Keratinocyte (primary cell): ENCODE measurements at places on chromosomes 12 and 14. TPM values are rescaled to one million over a fixed set of nuclear protein-coding genes. Genes with fewer than 3 reads are reported as not detected.

PSMC6 gene
- 60.6 to 152 TPM (median 78.8 TPM) in 3 replicates for polyA plus RNA-seq

- H3K36me3 ChIP-seq, result peaks cover 18% of the 10 kb centered on the region
- no peak for DNase-seq
- no peak overlapping the region for H3K4me3 ChIP-seq
- H3K27me3 ChIP-seq, result no peaks in the 10 kb centered on the region
- H3K27ac ChIP-seq, result no peak overlapping the region
Observed at GRCh38 chr14:74904635-74905503, 18.2 kb downstream of the RPS6KL1 start.

GRCh38 chr14:71242237-71242748 lies 335.0 kb downstream of the PCNX1 start:
- H3K36me3 ChIP-seq, result no peaks in the 10 kb centered on the region
- no peak overlapping the region for H3K4me3 ChIP-seq
- no peak for DNase-seq

NEUROD4 gene
- polyA plus RNA-seq, result not detected in 3 replicates

AGAP2 gene
- 0.13 to 0.18 TPM (median 0.15 TPM) in 3 replicates for polyA plus RNA-seq

ALX1 gene
- polyA plus RNA-seq, result not detected in 3 replicates

GRCh38 chr14:58280954-58281787 lies 17.2 kb upstream of the ARID4A start:
- peaks cover 5% of the 10 kb centered on the region for H3K36me3 ChIP-seq
- no peak overlapping the region for H3K4me3 ChIP-seq
- no peaks in the 10 kb centered on the region for H3K27me3 ChIP-seq
- H3K4me1 ChIP-seq, result peaks cover 16% of the 10 kb centered on the region
- peak; percentile 30 for DNase-seq

GRCh38 chr12:111143271-111143670 lies 222.9 kb upstream of the MYL2 start:
- no peak overlapping the region for H3K27ac ChIP-seq
- no peaks in the 10 kb centered on the region for H3K4me1 ChIP-seq
- DNase-seq, result no peak
- H3K27me3 ChIP-seq, result peaks cover 20% of the 10 kb centered on the region
- no peaks in the 10 kb centered on the region for H3K36me3 ChIP-seq

FOXG1 gene
- polyA plus RNA-seq, result not detected in 3 replicates

DNA sequence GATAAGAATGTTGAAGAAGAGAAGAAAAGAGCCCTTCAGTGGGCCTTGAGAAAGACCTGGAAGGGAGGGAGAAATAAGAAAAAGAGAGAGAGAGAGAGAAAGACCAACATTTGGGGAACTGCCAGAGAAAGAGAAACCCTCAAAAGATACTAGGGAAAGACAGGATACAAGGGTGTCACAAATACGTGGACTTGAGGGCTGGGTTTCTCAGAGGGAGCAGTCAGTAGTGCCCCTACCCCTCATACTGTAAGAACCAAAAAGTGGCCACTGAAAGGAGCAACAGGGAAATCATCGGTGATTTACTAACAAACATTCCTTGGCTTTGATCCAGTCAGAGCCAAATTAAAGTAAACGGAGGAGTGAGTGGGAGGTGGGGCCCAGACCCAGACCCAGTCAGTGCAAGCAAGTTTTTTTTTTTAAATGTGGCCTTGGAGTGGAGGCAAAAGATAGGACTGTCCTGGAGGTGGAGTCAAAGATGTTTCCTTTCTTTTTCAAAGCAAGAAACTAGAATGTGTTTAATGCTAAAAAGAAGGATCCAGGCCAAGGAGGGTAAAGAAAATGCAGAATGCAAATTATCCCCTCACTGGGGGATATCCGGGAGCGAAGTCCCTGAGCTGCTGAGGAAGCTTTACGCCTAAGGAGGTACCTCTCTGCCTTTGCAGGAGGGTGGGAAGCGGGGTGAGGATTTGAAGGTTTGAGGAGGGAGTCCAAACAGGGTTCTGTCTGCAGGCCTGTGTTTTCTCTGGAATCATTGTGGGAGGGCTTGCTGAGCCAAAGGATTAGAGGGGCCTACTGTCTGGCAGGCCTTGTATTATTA lies 143.5 kb upstream of the AMIGO2 start:
- DNase-seq, result no peak
- no peaks in the 10 kb centered on the region for H3K27me3 ChIP-seq
- no peak overlapping the region for H3K4me3 ChIP-seq
- peaks cover 34% of the 10 kb centered on the region for H3K4me1 ChIP-seq

DNA sequence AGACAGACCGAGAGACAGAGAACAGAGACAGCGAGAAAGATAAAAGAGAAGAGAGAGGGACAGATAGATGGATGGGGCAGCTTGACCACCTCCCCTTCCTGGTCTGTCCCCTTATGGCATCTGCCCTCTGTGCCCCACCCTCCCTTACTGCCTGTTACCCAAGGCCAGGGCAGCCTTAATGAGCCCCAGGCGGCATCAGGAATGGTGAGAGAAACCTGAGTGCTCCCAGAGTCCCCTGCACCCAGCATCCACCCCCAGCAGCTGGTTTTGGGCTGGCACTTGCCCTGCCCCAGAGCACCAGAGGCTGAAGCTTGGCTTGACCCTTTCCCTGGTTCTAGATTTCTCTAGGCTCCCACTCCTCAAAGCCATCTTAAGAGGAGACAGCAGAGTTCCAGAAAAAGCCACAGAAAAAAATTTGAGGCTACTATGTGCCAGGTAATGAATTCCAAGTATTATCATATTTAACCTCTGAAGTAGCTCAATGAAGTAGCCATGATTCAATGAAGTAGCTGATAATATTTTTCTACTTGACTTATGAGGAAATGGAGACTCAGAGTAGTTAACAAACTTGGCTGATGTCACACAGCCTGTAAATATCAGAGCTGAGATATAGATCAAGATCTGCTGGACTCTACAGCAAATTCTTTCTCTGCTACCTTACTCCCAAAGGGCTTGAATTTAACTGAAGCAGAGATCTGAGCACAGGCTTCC lies 2.0 kb upstream of the ZNF385A start:
- H3K27me3 ChIP-seq, result no peaks in the 10 kb centered on the region
- H3K27ac ChIP-seq, result no peak overlapping the region
- peaks cover 59% of the 10 kb centered on the region for H3K4me1 ChIP-seq
- DNase-seq, result no peak
- peaks cover 21% of the 10 kb centered on the region for H3K36me3 ChIP-seq

- H3K27ac ChIP-seq, result no peak overlapping the region
- no peaks in the 10 kb centered on the region for H3K36me3 ChIP-seq
- H3K4me1 ChIP-seq, result peaks cover 8% of the 10 kb centered on the region
- no peak for DNase-seq
- H3K27me3 ChIP-seq, result no peaks in the 10 kb centered on the region
Observed at GRCh38 chr14:44369401-44370123, 137.5 kb downstream of the FSCB start.

- H3K4me1 ChIP-seq, result no peaks in the 10 kb centered on the region
- peaks cover 53% of the 10 kb centered on the region for H3K27me3 ChIP-seq
- no peak overlapping the region for H3K4me3 ChIP-seq
- no peak overlapping the region for H3K27ac ChIP-seq
Observed at GRCh38 chr12:102950107-102950949, 7.1 kb upstream of the ASCL1 start.

AKAP6 gene
- 1.3 to 2.6 TPM (median 2.0 TPM) in 3 replicates for polyA plus RNA-seq

HOXC9 gene
- 1.1 to 3.3 TPM (median 1.8 TPM) in 3 replicates for polyA plus RNA-seq

- no peaks in the 10 kb centered on the region for H3K36me3 ChIP-seq
- DNase-seq, result no peak
- H3K27ac ChIP-seq, result peak overlapping the region; percentile 94
- H3K27me3 ChIP-seq, result no peaks in the 10 kb centered on the region
Observed at GRCh38 chr12:100141666-100141997, 1.0 kb downstream of the BLTP3B start.

DNA sequence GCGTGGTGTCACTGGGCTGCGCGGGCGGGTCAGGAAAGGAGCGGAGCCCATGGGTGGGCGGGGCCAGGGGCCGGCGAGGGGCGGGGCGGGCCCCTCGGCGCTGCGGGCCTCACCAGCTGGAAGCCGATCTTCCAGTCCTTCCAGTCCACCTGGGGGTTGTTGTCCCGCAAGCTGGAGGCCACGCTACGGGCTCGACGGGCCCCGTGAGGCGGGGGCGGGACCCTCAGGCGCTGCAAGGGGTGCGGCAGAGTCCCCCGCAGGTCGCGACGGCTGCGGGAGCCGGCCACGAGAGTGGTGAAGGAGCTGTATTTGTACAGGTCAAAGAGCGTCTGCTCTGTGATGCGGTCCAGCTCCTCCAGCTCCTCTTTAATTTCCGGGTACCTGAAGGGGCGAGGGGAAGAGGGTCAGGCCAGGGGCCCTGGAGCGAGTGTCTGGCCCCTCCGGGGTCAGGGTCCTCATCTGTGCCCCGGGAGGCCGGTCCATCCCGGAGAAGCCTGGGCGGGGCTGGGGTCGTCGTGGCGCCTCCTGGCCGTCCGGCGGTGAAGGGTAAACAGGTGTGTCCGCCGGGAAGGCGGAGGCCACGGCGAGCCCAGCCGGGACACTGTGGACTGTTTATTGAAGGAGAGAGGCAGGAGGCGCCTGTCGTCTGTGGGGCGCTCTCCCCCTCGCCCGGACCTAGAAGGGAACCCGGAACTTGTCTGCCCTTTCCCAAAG lies 11.9 kb downstream of the SCNN1A start:
- no peaks in the 10 kb centered on the region for H3K27me3 ChIP-seq
- peak overlapping the region; percentile 74 for H3K27ac ChIP-seq
- peak overlapping the region; percentile 75 for H3K4me3 ChIP-seq
- H3K4me1 ChIP-seq, result peaks cover 15% of the 10 kb centered on the region
- H3K36me3 ChIP-seq, result peaks cover 2% of the 10 kb centered on the region

DNA sequence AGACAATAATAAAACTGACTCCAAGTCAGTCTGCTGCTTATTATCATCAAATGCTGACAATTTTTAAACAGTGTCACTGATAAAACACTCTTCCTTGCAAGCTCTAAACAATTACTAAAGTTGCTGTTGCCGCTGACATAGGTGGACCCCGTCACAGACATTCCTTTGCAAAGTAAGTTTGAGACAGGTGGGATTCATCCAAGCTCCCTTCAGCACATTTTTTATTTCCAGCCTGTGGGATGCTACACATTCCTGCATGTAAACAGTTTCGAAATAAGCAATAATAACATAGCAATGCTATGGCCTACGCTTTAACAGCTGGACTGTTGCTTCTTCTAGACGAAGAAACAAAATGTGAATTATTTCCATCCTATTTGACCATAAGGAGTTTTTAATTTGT lies 85.4 kb upstream of the HIF1A start:
- no peaks in the 10 kb centered on the region for H3K36me3 ChIP-seq
- H3K27ac ChIP-seq, result no peak overlapping the region
- no peak for DNase-seq
- no peaks in the 10 kb centered on the region for H3K4me1 ChIP-seq
- H3K27me3 ChIP-seq, result no peaks in the 10 kb centered on the region
- no peak overlapping the region for H3K4me3 ChIP-seq

DNA sequence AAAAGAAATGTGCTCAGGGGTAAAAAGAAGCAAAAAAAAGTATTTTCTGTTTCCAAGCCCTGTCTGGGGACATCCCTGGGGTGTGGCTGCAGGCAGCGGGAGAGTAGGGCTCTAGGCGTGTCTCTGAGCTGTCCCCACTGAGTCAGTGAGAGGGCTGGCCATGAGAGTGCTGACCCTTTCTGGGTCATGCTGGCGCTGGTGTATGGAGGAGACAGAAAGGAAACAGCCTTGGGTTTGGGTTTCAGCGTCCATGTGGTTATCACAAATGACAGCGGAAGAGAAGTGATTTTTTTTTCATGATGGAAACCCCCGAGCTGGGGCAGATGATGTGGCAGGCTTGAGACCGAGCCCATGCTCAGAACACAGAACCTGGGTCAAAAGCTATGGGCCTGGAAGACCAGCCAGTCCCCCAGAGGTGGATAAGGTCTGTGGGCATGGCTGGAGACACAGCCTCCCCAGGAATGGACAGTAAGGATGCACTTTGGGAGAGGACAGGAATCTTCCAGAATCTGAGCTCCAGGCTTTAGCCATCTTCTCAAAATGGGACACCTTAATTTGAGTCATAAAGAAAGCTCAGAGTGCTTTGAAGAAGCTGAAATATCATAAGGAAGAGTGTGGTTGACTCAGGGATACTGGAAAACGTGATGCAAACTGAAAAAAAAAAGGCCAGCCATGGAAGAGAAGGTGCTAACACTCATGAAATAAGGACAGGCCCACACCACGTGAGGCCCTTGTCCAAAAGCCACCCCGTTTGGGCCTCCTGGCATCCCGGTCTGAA lies 36.2 kb downstream of the SYNE3 start:
- H3K36me3 ChIP-seq, result no peaks in the 10 kb centered on the region
- H3K4me1 ChIP-seq, result peaks cover 19% of the 10 kb centered on the region
- no peak for DNase-seq
- no peak overlapping the region for H3K27ac ChIP-seq

- no peak overlapping the region for H3K27ac ChIP-seq
- H3K4me3 ChIP-seq, result no peak overlapping the region
- DNase-seq, result no peak
- H3K27me3 ChIP-seq, result no peaks in the 10 kb centered on the region
- H3K36me3 ChIP-seq, result no peaks in the 10 kb centered on the region
Observed at GRCh38 chr12:75260316-75260715, 50.7 kb upstream of the KCNC2 start.

ANO4 gene
- 11.2 to 18.1 TPM (median 16.7 TPM) in 3 replicates for polyA plus RNA-seq

DNA sequence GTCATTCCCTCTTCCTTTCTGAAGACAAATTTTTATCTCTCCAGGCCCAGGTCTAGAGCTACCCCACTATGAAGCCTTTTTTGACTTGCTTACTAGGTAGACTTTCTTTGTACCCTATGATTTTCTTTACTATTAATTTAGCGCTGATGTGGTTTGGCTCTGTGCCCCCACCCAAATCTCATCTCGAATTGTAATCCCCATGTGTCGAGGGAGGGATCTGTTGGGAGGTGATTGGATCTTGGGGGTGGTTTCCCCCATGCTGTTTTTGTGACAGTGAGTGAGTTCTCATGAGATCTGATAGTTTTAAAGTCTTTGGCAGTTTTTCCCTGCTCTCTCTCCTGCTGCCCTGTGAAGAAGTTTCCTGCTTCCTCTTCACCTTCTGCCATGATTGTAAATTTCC lies 118.1 kb downstream of the SLC38A1 start:
- H3K4me3 ChIP-seq, result no peak overlapping the region
- H3K27me3 ChIP-seq, result no peaks in the 10 kb centered on the region
- H3K27ac ChIP-seq, result no peak overlapping the region
- no peak for DNase-seq
- H3K4me1 ChIP-seq, result peaks cover 10% of the 10 kb centered on the region

FSCB gene
- polyA plus RNA-seq, result not detected in 3 replicates

GRCh38 chr12:11746024-11746771 lies 96.7 kb downstream of the ETV6 start:
- H3K27me3 ChIP-seq, result no peaks in the 10 kb centered on the region
- H3K4me3 ChIP-seq, result no peak overlapping the region
- peaks cover 42% of the 10 kb centered on the region for H3K4me1 ChIP-seq
- peak overlapping the region; percentile 79 for H3K27ac ChIP-seq

- no peak overlapping the region for H3K27ac ChIP-seq
- no peaks in the 10 kb centered on the region for H3K4me1 ChIP-seq
- no peak overlapping the region for H3K4me3 ChIP-seq
- H3K27me3 ChIP-seq, result no peaks in the 10 kb centered on the region
- DNase-seq, result no peak
Observed at GRCh38 chr12:122590990-122591389, 63.9 kb downstream of the KNTC1 start.

GRCh38 chr12:25995906-25996305 lies 37.4 kb downstream of the RASSF8 start:
- peaks cover 23% of the 10 kb centered on the region for H3K4me1 ChIP-seq
- H3K4me3 ChIP-seq, result no peak overlapping the region
- no peak for DNase-seq
- H3K27me3 ChIP-seq, result no peaks in the 10 kb centered on the region
- H3K27ac ChIP-seq, result no peak overlapping the region
- no peaks in the 10 kb centered on the region for H3K36me3 ChIP-seq

GRCh38 chr12:22066310-22066709 lies 20.3 kb downstream of the CMAS start:
- H3K27ac ChIP-seq, result no peak overlapping the region
- no peaks in the 10 kb centered on the region for H3K4me1 ChIP-seq
- no peaks in the 10 kb centered on the region for H3K27me3 ChIP-seq
- DNase-seq, result no peak
- H3K36me3 ChIP-seq, result peaks cover 3% of the 10 kb centered on the region
- no peak overlapping the region for H3K4me3 ChIP-seq
